ENCODE measurements at places on chromosomes 3 and 15.
A peak's percentile ranks its signal among the peaks of the same experiment; 100 is the strongest.

DNA sequence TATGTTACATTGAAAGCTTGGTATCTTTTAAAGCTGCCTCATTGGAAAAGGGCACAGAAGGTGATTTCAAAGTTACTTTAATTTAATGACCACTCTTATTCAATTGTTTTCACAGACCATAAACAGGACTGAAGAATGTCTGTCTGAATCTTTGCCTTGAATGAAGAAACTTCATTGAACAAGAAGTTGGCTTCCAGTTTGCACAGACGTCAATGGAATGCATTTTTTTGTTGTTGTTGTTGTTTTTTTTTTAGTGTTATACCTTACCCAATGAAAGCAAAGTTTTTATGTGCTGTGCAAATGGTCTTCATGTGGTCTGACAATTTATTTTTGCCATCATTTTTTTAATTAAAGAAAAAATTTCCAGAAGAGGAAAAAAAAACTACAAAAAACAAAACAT, 602.7 kb upstream of the TGFBR2 start:
- no peak for DNase-seq

DNA sequence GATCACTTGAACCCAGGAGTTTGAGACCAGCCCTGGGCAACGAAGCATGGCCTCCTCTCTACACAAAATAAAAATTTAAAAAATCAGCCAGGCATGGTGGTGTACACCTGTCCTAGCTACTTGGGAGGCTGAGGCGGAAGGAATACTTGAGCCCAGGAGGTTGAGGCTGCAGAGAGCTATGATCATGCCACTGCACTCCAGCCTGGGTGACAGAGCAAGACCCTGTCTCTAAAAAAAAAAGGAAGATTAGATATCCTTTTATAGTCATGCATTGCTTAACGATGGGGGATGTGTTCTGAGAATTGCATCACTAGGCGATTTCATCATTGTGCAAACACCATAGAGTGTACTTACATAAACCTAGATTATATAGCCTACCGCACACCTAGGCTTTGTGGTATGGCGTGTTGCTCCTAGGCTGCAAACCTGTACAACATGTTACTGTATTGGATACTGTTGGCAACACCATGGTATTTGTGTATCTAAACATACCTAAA, 12.6 kb downstream of the ALAS1 start:
- peak; percentile 79 for DNase-seq

GRCh38 chr15:41085029-41085428, 31.1 kb downstream of the INO80 start:
- no peak for DNase-seq

DNA sequence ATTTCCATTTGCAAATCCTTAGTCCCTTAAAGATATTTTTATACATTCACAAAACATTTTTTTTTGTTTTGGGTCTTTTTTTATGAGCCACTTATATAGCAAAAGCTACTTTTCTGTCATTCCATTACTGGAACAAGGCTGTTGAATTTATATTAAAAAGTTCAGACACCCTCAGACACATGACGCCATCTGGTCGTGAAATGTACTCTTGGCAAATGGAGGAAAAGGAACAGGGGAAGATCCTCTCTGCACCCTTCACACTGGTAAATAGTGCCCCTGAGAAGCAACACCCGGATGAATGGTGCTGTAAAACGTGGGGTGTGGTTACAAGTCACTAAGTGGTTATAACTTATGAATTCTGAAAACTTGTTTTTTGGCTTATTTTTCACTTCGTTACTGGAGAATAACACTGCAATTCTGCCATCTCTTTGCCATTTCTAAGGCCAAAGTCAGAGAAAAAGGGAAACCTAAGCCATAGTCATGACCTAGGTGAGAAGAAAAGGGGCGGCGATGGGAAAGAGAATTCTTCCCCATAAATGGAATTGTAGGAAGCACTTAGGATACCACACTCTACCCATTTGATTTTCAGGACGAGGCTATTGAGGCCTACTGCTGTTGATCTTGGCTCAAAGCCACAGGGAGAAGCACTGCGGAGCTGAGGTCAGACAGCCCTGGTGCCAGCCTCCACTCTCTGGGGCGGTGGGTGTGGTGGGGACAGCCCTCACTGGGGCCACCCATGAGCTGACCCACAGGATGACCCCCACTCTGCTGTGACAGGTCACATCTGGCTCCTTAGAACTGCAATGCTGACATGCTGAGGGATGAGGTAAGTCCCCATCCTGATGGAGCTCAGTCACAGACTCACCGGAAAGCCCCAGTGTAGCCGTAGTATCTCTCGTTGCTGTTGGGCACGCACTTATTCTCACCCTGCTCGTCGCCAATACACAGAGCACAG, 21.9 kb downstream of the LTF start:
- peak; percentile 54 for DNase-seq

DNA sequence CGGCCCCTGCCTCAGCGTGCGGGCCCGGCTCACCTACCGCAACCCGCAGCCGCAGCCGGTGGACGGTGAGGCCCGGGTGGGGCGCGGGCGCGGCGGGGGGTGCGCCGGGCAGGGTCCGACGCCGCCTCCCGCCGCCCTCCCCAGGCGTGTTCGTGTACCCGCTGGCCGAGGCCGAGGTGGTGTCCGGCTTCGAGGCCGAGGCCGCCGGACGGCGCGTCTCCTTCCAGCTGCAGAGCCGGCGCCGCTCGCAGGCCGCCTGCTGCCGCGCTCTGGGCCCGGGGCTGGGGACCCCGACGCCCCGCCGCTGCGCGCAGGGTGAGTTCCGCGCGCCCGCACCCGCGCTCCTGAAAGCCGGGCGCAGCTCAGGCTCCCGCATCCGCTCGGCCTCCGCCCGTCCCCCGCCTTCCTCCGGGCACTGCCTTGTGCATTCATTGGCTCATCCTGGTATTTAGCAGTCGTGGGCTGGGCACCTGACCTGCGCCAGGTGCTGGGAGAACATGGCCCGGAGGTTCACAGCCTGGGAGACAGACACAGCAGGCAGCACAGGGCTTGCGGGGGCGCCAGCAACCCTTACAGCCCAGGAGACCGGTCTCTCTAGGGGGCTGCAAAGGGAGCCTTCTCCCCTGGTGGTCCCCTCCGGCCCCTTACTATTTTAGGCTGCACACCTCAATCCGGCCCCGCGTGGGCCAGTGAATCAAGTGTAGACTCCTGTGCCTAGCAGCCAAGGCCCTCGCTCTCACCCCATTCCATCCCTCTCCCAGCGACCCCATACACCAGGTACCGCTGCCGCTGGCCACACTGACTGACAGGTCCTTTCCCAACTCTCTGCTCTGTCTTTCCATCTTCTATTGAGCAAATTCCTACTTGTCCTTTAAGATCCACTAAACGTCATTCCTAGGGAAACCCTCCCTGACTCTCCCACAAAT, 1.5 kb downstream of the VWA5B2 start:
- no peak for DNase-seq

DNA sequence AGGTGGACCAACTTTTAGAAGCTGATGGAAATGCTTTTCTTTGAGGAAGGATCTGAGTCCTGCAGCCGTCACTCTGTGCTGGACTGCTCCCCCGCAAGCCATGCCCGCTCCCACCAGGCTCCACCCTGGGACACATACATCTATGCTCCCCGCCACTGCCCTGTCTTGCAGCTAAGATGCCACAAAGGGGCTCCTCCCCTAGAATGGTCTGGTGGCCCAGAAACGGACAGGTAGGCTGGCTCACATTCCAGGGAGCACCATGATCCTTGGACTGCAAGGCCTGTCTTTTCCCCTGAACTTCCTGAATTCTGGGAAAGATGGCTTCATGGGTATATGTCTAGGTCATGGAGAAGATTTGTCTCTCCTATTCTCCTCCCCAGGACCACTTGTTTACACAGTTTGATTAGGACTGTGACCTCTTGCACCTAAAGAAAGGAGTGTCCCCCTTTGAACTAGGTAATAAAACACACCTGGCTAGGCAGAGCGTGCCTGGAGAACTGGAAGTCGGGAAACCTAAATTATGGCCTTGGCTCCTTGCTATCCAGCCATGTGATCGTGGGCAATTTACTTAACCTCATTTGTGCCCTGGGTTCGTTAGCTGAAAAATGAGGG, 220.9 kb upstream of the BHLHE40 start:
- no peak for DNase-seq

GRCh38 chr3:66923969-66924368, 74.1 kb upstream of the KBTBD8 start:
- DNase-seq = no peak

DNA sequence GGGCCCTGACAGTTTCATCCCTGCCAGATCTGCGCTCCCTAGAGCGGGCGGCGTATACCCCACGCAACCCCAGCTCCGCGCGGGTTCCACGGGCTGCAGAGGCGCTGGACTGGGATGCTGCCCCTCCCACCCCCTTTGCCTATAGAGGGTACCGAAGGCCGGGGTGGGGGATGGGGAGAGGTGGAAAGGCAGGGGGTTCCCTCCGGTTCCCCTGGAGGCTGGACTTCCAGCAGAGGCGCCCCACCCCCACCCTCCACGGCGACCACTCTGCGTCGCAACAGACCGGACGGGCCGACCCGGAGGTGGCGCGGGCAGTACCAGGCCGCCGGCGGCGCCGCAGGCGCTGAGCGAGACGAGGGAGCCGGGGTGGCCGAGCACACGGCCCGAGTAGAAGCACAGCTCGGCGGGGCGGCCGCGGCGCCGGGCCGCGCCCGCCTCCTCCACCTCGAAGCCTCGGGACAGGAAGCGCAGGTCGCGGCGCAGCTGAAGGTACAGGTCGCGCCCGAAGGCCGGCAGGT, 995 bp downstream of the ADAMTS17 start:
- DNase-seq = no peak

DNA sequence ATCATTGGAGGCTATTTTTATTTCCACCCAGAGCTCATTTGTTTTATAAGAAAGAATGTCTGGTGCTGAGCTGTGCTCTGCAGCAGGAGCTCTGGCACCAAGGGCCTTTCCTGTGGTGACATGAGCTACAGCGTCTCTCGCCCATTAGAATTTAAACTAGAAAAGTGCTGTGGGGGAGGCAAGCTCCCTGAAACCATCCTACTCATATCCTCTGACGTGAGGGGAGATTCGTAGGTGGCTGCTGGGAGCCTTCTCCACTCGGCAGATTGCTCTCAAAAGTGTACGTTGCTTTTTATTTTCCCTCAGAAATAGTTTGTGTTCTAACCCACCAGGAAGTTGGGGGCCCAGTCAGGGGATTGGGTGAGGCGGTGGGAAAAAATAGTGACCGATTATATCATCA, 76.3 kb upstream of the ARHGEF3 start:
- peak; percentile 84 for DNase-seq

Data from inflammatory macrophage treated with lipopolysaccharide for 1 hour (primary cell).